ENCODE measurements at places on chromosomes 7 and 10.
A peak's percentile ranks its signal among the peaks of the same experiment; 100 is the strongest.

DNA sequence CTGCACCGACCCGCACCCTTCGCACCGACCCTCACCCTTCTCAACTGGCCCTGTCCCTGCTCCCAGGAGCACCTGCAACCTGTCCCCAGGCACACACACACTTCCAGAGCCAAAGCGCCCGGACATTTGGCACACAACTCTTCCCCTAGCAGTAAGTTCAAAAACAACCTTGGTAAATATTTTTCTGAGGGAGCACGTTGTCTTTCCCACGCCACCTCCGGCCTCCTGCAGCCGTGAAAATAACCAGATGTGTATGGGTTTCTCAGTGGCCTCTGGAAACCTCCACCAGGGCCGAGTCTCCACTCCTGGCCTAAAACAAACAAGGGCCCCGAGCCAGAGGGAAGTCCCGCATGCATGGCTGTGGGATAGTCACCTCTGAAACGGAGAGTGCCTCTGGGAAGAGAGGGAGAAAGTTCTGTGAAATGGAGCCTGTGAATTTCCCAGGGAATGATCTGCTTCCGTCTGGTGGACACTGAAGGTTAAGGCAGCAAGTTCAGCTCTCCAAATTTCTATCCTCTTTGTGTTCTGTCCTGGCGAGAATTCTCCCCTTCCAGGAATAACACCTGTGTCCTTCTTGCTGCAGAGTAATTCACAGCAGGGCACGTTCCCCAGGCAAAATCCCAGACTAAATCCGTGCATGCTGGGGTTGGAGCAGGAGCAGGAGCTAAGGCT is 15.8 kb downstream of the PODXL start:
- DNase-seq, result no peak

GRCh38 chr7:43647673-43648472 is 65.0 kb downstream of the STK17A start:
- DNase-seq, result peak; percentile 15

DNA sequence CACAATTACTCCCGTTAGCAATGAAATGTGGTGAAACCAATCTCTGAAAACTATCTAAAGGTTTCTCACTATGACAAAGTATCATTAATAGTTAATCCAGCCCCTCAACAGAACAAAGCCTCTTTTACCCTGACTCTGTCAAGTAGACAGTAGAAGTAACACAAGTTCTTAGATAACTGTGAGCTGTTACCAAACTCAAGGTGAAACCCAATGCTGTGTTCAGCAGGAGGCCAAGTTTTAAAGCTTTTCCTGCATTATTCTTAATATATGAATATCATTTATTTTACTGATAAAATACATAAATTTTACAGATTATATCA is 109.1 kb downstream of the SRPK2 start:
- DNase-seq, result no peak

DNA sequence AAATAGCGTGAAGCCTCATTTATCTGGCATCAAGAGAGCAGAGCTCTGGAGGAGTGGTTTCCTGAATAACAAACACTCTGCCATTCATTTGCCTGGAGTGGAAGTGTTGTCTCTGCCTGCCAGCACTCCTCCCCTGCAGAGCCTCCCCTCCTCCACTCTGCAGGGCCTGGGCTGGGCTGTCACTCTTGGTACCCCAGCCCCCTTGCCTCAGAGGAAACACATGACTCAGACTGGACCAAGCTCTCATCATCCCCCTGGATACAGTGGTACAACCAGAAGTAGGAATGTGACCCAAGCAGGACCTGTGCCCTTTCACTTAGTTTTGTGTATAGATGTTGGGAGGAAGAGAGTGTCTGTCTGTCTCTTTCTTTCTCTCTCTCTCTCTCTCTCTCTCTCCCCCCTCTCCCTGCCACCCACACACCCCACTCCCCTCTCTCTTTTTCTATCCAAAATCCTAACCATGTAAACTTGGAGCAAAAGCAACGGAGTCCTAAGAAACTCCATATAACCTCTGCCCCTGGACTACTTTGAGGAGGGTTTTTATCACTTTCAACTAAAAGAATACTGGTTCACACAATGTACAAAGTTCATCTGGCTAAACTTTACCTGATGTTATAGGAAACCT is 43.9 kb downstream of the DOCK4 start:
- DNase-seq, result no peak

DNA sequence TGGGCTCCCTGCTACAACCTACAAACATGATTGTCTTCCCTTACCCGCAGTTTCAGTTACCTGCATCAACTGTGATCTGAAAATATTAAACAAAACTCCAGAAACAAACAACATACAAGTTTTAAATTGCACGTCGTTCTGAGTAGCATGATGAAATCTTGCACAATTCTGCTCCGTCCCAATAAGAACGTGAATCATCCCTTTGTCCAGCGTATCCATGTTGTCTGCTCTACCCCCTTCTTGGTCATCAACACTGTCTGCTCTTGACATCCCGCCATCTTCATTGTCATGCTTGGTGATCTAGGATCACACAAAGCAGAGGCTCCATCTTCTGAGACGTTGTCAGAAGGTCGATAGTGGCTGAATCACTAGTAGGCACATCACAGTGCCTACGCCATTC is 53.9 kb downstream of the ACADSB start:
- no peak for DNase-seq

DNA sequence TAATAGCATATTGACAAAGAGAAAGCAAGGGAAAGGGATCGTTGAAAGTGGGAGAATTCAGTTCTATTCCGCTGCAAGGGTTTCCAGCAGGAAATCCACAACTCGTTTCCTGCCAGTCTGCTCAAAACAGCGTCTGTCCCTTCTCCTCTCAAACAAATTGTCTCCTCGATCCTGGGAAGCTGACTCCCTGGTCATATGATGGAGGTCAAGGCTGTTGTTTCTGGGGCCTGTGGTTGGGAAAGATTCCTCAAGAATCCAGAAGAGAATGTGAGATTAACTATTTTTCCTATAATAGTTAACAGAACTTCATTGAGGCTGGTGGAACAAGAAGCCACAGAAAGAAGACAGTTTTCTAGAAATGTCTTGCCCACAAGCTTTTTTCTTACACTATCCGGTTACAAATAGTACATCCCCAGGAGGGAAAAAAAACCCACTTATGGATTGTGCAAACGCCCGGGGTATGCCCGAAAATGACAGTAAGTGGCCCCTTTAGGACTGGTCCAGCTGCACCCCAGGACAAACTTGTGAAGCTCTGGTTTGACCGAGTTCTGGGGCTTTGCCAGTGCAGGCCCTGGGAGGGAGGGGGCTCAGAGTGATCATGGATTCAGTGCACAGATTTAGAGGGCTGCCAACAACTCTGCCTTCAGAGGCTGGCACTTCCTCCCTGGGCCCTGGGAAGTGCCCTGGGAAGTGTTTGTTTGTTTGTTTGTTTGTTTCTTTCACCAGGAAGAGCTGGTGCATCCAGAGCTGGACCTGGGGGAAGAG is 49.4 kb upstream of the CTBP2 start:
- DNase-seq, result no peak

GRCh38 chr10:21488957-21489446 is 36.5 kb downstream of the SKIDA1 start:
- DNase-seq, result no peak

GRCh38 chr10:124906551-124907001 is 35.3 kb upstream of the ZRANB1 start:
- DNase-seq, result no peak

GRCh38 chr10:116452338-116452720 is 24.7 kb downstream of the PNLIPRP3 start:
- DNase-seq, result no peak

GRCh38 chr7:118250860-118251494 is 26.5 kb downstream of the ANKRD7 start:
- no peak for DNase-seq

- no peak for DNase-seq
Observed at GRCh38 chr10:12327074-12327473, 22.3 kb upstream of the CAMK1D start.

- DNase-seq, result no peak
Observed at GRCh38 chr10:789831-790701, 100.6 kb upstream of the DIP2C start.

GRCh38 chr10:23975431-23975830 is 233.5 kb upstream of the KIAA1217 start:
- no peak for DNase-seq

- DNase-seq, result no peak
Observed at GRCh38 chr10:70982443-70982842, 94.1 kb upstream of the PCBD1 start.

- no peak for DNase-seq
Observed at GRCh38 chr7:17159500-17160037, 138.9 kb upstream of the AHR start.

GRCh38 chr7:140082770-140083169 is 20.0 kb upstream of the PARP12 start:
- DNase-seq, result no peak

DNA sequence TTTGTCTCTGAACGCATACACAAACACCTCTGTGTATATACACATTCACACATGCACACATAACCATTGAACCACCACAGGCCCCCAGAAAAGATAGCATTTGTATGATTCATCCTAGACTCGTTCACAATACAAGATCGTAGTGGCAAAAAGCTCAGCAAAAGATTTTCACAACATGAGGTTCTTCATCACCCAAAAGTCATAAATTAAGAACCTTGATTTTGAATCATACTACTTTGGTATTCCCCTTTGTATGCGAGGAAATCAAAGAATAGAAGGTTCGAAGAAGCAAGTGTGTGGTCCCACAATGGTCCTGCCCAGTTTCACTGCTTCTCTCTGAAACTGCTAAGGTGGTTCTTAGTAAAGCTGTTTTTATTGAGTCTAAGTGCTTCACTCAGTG is 200.7 kb downstream of the CELF2 start:
- no peak for DNase-seq

DNA sequence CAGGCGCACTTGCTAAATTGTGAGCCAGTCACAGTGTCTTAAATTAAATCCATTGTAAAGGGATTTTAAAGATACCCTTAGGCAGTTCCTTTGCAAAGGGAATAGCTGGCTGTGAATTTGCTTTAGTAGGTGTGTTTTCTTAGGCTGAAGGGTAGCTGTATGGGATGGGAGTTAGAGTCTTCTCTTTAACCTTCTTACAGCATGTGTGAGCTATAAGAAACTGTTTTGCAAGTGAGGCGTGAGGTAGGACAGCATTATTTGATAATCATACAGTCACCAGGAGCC is 5.2 kb downstream of the EEPD1 start:
- DNase-seq, result no peak

DNA sequence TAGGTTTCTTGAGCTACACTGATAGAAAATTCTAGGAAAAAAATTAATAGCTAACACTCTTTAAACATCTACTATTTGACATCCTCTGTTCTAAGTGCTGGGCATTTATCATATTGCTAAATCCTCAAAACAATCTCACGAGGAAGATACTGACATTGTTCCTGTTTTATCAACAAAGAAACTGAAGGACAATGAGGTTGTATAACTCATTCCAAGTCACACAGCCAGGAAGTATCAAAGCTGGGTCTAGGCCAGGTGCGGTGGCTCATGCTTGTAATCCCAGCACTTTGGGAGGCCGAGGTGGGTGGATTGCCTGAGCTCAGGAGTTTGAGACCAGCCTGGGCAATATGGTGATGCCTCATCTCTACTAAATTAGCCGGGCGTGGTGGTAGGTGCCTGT is 51.6 kb upstream of the IL6 start:
- no peak for DNase-seq

DNA sequence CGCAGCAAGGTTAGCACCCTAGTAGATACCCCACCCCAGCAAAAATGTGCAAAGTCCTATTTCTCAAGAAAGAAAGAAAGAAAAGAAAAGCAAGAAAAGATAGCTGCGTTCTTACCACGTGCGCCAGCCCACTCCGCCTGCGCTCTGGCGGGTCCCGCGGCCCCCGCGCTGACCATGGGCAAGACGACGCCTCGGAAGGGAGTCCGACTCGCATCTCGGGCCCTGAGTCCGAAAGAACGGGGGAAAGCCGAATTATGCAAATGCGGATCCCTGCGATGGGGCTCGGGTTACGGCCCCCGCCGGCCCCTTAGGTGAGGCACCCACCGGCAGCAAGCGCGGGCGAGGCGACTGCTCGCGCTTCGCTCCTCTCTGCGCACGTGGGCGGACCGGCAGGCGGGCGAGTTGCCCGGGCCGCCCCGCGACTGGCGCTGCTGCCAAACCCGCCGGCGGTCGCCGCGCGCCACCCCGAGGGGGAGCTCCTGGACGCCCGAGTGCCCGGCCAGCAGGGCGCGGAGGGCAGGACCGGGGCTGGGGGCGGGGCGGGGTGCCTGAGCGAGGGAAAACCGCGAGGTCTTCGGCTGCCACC is 2.4 kb upstream of the EGR2 start:
- peak; percentile 74 for DNase-seq

DNA sequence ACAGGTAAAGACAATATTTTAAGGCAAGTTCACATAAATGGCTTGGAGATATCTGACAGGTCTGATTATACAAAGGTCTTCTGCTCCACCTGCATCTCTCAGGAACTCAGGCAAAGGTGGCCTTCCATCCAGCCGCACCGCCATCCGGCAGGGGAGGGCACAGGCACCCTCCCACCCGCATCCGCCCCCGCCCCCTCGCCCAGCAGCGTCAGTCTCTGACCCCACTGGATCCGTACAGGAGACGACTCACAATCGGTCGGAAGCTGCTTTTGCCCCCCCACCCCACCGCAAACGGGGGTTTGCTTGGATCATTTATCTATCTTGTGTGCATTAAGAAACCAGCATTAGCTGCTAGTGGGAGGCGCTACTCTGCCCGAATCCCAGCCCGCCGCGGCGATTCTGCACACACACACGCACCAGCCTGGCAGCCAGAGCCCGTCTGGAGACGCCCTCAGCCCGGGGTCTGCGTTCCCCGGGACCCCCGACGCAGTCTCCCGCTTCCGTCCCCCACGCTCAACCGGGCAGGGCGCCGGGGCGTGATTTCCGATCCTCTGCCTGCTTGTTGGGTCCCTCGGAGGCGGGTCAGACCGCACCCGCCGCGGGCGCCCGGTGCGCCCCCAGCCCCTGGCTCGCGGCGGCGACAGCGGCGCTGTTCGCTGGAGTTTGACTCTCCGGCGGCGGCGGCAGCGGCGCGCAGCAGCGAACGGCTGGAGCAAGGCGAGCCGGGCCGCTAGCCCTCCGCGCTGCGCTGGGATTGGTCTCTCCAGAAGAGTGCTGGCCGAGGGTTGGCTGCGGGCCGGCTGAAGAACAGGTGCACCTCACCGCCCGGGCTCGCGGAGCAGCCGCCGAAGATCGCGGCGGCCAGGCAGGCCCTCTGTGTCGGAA is 820 bp upstream of the NRG3 start:
- DNase-seq, result no peak

DNA sequence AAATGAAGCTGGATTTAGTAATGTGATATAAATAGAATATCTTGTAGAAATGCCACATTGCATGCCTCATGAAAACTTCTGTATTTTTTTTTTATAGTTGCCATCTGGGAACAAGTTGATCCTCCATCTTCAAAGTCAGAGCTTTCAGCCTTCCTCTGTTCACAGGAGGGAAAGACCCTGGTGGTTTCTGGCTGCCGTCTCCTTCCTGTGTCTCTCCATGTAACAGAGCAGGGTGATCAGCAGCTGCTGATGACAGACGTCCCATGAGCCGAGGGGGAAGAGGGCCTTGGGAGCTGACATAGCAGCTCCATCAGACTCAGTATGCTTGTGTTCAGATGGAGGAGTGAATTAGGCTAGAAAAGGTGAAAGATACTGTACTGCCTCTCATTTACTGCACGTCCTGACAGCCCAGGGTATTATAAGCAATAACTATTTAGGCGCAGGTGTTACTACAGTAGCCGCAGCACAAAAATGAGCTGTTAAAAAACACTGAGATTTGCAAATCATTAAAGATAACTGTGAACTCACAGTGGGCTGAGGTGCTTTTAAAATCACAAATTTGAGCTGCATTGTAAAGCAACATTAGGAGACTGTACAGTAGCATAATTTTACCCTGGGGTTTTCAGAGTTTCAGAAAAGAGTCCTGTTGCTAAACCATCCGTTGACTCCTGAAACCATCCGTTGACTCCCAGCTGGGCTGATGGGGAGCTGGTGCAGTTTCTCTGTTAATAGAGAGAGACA is 103.3 kb downstream of the CFAP58 start:
- DNase-seq, result no peak
